Stimulated activated CD4-positive, alpha-beta T cell treated with anti-CD3 and anti-CD28 coated beads, Interleukin-2, amount 100 ng/mL, for 24 hours (primary cell): ENCODE measurements at places on chromosomes 3 and 15.

GRCh38 chr3:185992831-185993374, 55.1 kb upstream of the TRA2B start:
- DNase-seq = no peak

GRCh38 chr3:126126286-126126685, 42.4 kb upstream of the SLC41A3 start:
- DNase-seq = no peak

DNA sequence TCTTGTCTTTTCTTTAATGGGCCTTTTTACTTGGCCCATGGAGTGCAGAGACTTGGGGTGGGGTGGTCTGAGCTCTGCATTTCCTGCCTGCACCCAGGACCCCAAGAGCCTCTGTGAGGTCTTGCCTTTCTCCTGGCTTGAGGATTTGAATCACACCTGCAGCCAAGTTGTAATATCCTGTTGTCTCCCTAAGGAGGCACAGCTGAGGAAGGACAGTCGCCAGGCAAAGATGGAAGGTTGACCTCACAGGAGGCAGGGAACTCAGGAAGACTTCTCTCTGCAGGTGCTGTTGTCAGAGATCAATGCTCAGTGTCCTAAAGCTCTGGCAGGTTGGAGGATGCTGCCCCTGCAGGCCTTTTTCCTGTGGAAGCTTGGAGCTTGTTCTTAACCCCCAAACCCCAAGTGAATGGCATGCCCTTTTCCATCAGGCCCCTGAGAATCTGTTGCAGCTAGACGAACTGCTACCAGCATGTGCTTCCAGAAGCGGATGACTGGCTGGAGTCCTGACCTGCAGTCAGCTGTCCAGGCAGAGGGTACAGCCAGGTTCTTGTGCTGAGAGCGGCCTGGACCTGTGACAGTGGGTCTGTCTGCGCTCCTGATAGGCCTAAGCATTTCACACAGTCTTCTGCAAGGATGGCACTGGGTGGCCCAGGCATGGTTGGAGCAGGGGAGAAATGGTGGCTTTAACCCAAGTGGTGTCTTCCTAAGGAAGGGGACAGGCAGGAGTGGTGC, 120.0 kb downstream of the EEFSEC start:
- DNase-seq = no peak

- no peak for DNase-seq
Observed at GRCh38 chr3:44226573-44226972, 15.1 kb upstream of the TOPAZ1 start.

GRCh38 chr3:49787536-49787935, 1.2 kb upstream of the IP6K1 start:
- DNase-seq = no peak

GRCh38 chr15:45443645-45444044, 65.3 kb upstream of the GATM start:
- DNase-seq = no peak

- no peak for DNase-seq
Observed at GRCh38 chr3:14204515-14205284, 26.1 kb downstream of the LSM3 start.

GRCh38 chr3:107216711-107217110, 160.5 kb upstream of the CCDC54 start:
- DNase-seq = no peak

GRCh38 chr3:171285287-171285686, 174.9 kb downstream of the TNIK start:
- DNase-seq = no peak

DNA sequence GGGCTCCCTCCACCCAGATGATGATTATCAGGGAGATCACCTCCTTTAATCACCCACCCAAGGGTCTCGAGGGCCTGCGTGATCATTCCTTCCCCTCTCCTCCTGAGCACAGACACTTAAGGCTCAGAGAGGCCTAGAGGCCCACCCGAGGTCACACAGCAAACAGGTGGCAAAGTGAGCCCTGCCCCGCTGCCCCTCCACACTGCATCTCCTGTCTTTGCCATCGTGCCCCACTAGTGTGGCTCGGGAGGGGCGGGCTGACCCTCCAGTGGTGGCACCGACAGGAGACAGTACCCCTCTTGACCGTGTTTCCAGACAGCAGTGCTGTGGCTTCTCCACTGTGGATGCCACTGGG, 4.9 kb upstream of the PLXND1 start:
- DNase-seq = no peak

- DNase-seq = no peak
Observed at GRCh38 chr3:52723935-52724334, 18.0 kb downstream of the SPCS1 start.

GRCh38 chr15:74417225-74417624, 16.5 kb downstream of the SEMA7A start:
- no peak for DNase-seq

DNA sequence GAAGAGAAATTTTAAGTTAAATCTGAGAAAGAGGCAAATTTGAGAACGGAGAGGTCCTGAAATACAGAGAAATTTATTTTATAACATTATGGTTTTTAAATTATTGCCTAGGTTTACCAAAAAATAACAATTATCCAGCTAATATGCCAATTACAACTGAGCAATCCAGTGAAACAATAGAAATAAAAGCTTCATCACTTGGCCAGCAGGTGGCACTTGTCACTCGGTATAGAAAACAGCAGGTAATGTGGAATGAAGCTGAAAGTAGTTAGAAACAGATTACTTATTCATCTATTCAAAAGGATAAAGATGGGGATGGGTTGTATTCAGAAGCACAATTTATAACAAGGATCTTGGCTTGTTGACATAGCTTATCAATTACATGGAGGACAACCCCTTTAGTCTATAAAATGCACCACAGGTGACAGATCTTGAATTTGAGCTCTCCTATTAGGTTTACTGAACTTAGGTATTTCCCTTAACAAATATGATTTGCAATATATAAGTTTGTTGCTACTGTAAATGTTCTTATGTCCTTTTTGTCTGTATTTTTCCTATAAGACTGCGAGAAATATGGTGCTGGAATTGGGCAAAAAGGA, 70.1 kb upstream of the GUCA1C start:
- peak; percentile 44 for DNase-seq

- peak; percentile 46 for DNase-seq
Observed at GRCh38 chr3:43477600-43477999, 144.2 kb downstream of the ANO10 start.

DNA sequence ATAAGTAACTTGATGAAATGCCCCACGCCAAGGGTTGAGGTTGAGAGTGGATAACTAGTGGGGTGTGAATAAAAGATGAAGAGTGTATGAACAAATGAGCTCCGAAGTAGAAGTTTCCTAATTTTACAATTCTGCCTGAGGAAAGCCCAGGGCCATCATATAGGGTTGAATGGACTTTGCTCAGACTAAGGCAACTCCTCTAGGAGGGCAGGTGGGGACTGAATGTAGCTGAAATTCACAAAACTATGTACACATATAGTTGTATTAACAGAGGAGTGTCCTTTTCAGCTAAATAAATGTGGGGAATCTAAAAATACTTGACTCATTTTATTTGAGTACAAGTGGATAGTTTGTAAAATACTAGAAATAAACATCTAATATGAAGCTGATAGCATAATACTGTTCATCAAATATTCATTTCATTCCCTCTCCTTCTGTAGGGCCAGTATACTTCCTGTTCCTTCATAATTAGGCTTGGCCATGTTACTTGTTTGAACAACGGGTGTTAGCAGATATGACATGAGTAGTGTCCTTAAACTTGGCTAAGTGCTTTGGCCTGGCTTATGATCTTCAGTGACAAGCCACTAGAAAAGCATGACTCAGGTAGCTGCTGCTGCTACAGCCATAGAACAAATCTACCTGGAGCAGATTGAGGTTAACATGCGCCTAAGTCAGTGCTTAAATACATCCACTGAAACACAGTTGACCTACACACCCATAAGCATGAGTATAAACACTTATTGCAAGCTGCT, 26.5 kb downstream of the PLSCR1 start:
- no peak for DNase-seq

- no peak for DNase-seq
Observed at GRCh38 chr15:34109797-34110663, 8.1 kb downstream of the PGBD4 start.

GRCh38 chr3:32123620-32124019, 17.2 kb downstream of the GPD1L start:
- no peak for DNase-seq

DNA sequence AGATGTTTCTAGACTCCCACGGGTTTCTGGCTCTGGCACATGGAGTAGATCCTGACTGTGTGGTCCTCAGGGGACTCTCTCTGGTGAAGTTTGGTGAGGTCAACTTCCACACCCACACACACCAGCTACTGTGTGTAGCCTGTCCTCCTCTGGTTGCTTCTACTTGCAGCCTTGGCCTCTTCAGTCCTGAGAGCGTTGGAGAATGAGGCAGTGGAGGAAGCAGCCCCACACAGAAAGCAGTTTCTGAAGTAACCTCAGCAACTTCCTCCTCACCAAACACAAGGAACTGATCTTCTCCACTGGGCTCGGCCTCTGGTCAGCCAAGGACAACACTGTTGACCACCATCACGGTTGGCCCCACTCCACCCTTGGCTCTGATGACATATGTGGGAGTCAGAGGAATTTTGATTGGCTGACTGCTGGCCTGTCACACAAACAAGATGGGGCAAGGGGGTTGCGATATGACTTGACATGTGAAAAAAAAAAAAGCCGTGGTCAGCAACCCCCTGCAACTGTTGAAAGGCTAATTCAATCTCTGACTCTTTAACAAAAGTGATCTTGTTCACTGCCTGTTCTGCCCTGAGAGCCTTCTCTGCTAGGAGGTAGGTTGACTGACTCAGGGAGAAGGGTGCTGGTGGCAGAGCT, 19.6 kb downstream of the CD86 start:
- DNase-seq = no peak

GRCh38 chr3:33467786-33468185, 27.6 kb upstream of the UBP1 start:
- no peak for DNase-seq

DNA sequence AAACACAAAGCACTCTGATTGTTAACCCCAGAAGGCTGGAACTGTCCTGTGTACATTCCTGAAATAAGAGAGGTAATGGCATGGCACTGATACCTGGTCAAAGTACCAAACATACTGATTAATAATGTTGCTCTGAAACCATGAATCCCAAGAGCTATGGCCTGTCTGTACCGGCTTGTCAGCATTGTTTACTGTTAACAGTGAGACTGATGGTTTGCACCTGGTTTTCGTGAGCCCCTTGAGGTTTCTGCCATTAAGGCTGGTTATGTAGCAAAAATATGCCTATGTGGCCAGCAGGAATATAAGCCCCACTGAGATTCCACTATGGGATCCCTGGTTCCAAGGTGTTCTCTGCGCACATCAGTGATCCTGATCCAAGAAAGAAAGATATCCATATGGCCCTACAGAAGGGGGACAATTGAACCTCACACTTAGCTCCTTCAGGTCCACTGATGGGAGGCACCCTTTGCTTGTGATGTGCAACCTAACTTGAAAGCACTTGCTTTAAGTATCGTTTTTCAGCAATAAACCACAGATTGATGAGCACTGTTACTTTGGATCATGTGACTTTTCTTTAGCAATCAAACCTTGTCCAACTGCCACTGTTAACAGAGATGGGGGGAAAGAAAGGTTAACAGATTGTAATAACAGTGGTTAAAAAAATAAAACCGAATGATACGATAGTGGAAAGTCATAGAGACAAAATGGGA, 65.2 kb downstream of the TBL1XR1 start:
- no peak for DNase-seq

GRCh38 chr3:80007522-80007921, 239.7 kb upstream of the ROBO1 start:
- no peak for DNase-seq
